ENCODE measurements at places on chromosomes 1 and 21. TPM values are rescaled to one million over a fixed set of nuclear protein-coding genes. Genes with fewer than 3 reads are reported as not detected.

SPATA6 gene
- total RNA-seq, result 5.8 TPM

ARHGAP30 gene
- 152 TPM for total RNA-seq

MCOLN2 gene
- 2.5 TPM for total RNA-seq

GRCh38 chr1:192474080-192474683 lies 101.4 kb upstream of the RGS1 start:
- peak; percentile 5 for DNase-seq

DNA sequence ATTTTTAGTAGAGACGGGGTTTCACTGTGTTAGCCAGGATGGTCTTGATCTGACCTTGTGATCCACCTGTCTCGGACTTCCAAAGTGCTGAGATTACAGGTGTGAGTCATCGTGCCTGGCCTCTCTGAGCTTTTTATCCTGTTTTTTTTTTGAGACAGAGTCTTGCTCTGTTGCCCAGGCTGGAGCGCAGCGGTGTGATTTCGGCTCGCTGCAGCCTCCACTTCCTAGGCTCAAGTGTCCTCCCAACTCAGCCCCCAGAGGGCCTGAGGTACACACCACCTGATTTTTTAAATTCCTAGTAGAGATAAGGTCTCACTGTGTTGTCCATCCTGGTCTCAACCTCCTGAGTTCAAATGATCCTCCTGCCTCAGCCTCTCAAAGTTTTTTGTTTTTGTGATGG lies 20.4 kb downstream of the SESN2 start:
- no peak for DNase-seq

Measured in naive thymus-derived CD4-positive, alpha-beta T cell (primary cell).